Stimulated activated CD8-positive, alpha-beta memory T cell treated with anti-CD3 and anti-CD28 coated beads, Interleukin-4, amount 100 ng/mL, for 48 hours (primary cell): ENCODE measurements at places on chromosomes 13 and 19.

- no peak for DNase-seq
Measured at GRCh38 chr19:50717026-50717723, 2.4 kb downstream of the SHANK1 start.

GRCh38 chr13:42101821-42102585, 53.6 kb downstream of the DGKH start:
- no peak for DNase-seq

DNA sequence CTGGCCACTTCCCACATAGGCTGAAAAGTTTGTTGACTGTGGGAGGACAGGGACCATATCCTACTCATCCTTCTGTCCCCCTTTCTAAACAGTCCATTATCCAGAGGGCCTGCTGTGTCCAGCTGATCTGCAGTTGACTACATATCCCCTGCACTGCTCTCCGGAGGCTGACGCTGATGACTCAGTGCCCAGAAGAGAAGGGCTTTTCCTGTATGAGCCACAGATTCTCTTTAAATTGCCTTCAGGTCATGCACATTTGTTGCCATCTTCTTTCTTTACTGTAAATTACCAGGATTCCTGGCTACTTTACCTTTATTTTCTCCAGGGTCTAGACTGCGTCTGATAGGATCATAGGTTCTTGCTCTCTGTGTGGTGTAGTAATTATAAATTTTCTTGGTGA, 125.2 kb downstream of the LACC1 start:
- no peak for DNase-seq

- peak; percentile 95 for DNase-seq
Measured at GRCh38 chr19:48970923-48971395, 5.8 kb downstream of the FTL start.

- no peak for DNase-seq
Measured at GRCh38 chr13:60201286-60201685, 37.6 kb upstream of the DIAPH3 start.

GRCh38 chr19:10044390-10044789, 31.1 kb downstream of the RDH8 start:
- DNase-seq: no peak

DNA sequence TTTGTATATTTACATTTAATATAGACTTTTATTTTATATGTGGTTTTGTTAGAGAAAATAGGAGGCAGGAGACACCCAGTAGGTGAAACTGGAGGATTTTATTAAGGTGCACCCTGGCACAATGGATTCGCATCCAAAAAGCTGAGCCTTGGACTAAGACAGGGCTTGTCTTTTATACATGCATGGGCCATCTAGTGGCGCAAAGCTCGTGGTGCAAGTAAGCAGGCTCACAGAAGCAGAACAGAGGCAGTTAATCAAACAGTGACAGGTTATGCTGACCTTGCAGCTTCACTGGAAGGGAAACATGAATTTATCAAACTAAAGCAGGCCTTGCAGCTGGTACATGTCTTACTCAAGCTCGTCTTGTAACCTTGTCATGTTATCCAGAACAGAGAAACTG, 58.8 kb upstream of the ZNF681 start:
- peak; percentile 43 for DNase-seq

- DNase-seq: no peak
Measured at GRCh38 chr13:112746044-112746443, 56.2 kb downstream of the ATP11A start.

GRCh38 chr19:49690656-49691242, at the start of gene CPT1C:
TSS of gene CPT1C (plus strand) at chr19:49691116. CDS start at chr19:49692253, 1,137 bp downstream.
- peak; percentile 80 for DNase-seq

DNA sequence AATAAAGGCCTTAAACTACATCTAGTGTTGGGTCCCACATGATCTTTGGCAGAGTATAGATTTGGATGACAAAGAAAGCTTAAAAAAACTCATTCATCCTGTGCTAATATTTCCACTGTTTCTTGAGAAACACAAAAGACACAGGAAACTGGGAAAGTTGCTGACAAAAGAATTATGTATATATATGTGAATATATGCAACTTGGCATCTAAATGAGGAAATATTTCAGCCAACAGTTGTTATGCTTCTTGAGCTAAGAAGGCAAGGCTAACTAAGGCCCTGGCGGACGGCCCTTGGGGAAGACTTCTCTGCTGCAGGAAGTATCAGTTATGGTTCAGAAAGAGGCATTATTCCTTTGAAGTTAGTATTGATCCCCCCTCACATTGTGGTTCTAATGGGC, 491.8 kb downstream of the DIAPH3 start:
- DNase-seq: no peak

DNA sequence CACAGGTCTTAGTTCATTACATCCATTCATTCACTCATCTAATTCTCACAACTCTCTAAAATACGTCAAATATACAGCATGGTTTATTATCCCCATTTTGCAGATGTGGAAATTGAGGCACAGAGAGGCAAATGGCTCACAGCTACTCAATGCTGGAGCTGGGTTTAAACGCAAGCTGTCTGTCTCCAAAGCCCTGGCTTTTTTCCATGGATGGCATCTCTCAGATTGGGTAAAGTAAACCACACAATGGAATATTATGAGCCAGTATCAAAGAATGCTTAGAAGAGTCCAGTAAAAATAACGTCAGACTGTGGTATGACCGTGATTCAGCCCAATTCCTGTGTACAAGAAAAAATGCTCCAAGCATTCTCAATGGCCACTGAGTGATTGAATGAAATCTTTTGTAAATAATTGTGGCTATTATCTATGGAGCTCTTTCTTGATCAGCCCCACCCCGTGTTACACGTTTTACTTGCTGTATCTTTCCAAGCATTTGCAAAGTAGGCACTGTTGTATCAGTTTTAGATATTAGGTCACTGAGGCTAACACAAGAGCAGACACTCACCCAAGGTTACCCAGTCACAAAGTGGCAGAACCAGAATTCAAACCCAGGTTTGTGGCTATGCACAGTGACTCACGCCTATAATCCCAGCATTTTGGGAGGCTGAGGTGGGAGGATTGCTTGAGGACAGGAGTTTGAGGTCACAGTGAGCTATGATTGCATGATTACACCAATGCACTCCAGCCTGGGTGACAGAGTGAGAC, 5.5 kb upstream of the ACP7 start:
- DNase-seq: no peak

DNA sequence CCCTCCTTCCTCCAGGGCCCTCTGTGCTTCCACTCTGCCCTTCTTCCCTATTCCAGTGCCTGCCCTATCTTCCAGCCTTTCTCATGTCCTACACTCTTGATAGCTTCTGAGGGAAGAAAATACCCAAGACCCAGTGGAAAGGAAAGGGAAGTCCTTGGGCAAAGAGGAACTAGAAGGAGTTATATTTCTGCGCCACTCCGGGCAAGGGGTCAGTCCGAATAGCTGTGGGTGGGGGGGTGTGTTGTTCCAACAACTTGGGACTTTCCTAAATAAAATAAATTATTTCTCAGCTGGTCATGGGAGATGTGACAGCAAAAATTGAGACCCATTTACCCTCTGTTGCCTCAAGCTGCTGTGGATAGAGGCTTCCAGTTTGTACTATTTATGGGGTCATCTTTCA, 23.2 kb downstream of the CABP5 start:
- DNase-seq: no peak
